ENCODE measurements at places on chromosomes 16 and 17.

- no peak for DNase-seq
Measured at GRCh38 chr16:50657241-50657640, 23.9 kb downstream of the SNX20 start.

DNA sequence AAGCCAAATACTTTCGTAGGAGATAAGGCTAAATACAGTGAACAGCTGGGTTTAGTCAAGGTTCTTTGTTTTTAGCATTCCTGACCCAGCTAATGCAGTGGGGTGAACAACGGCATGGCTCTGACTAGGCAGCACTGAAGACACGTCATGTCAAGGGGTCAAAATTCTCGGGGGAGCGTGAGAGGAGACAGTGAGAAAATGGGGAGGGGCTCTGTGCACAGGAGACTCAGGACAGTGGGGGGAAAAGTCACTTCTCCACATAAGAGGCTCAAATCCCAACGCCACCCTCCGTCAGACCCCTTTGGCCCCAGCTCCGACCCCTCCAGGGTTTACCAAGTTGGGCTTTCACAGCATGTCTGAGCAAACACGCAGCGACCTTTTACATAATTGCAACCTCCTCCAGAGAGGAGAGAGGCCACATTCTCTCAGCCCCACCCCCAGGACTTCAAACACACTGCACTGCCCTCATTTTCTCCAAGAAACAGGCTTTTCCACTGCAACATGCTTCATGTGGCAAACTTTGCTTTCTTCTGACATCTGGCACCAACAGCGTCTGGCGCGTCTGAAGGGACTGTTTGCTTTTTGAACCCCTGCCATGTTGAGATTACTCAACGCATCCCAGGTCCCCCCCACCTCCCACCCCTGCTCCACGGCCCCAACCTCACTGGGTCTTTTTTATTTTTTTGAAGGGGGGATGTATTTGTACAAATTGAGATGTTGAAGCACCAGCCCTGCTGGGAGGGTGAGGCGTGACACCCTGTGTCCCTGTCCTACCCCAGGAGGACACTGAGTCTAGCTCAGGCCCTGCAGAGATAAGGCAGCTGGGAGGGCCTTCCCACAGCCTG is 30.0 kb downstream of the AXIN2 start:
- peak; percentile 55 for DNase-seq

- DNase-seq: peak; percentile 99
Measured at GRCh38 chr17:81683584-81684441, at the start of the genes ARL16 and HGS. ARL16 (minus strand) TSS chr17:81683797; CDS start chr17:81683753, 44 bp downstream. HGS (plus strand) TSS chr17:81684011; CDS start chr17:81684067, 56 bp downstream.

- no peak for DNase-seq
Measured at GRCh38 chr17:48630009-48630924, 4.1 kb upstream of the HOXB9 start.

GRCh38 chr16:87463722-87464690 is 28.8 kb downstream of the ZCCHC14 start:
- peak; percentile 31 for DNase-seq

GRCh38 chr17:78645421-78646295 is 68.5 kb upstream of the DNAH17 start:
- DNase-seq: peak; percentile 74

DNA sequence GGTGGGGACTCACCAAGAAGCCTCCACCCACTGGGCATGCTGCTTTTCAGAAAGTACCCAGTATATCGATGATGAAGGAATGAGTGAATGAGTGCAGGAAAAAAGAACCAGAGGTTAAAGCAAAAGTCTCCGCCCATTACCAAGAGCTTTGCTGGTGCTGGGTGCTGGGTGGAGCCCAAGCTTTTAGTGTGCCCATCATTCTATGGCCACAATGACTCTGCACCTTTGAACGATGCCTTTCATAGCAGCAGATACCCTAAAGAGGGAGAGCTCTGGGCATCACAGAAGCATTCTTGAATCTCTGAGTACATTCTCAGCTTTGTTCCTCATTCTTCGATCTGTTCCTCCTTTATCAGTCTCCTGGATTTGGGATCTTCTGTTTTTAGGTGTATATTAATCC is 450.7 kb upstream of the CCL2 start:
- no peak for DNase-seq

GRCh38 chr16:30762991-30763725 is 1.0 kb downstream of the RNF40 start:
- DNase-seq: no peak

GRCh38 chr16:87653234-87653633 is 50.9 kb downstream of the JPH3 start:
- DNase-seq: no peak

- DNase-seq: no peak
Measured at GRCh38 chr16:81987121-81987520, 24.1 kb downstream of the SDR42E1 start.

GRCh38 chr16:13835387-13835786 is 84.6 kb upstream of the ERCC4 start:
- no peak for DNase-seq

GRCh38 chr17:77456951-77457548 is 316.3 kb downstream of the SEC14L1 start:
- DNase-seq: no peak

- DNase-seq: no peak
Measured at GRCh38 chr17:70608193-70608592, 438.9 kb downstream of the KCNJ2 start.

DNA sequence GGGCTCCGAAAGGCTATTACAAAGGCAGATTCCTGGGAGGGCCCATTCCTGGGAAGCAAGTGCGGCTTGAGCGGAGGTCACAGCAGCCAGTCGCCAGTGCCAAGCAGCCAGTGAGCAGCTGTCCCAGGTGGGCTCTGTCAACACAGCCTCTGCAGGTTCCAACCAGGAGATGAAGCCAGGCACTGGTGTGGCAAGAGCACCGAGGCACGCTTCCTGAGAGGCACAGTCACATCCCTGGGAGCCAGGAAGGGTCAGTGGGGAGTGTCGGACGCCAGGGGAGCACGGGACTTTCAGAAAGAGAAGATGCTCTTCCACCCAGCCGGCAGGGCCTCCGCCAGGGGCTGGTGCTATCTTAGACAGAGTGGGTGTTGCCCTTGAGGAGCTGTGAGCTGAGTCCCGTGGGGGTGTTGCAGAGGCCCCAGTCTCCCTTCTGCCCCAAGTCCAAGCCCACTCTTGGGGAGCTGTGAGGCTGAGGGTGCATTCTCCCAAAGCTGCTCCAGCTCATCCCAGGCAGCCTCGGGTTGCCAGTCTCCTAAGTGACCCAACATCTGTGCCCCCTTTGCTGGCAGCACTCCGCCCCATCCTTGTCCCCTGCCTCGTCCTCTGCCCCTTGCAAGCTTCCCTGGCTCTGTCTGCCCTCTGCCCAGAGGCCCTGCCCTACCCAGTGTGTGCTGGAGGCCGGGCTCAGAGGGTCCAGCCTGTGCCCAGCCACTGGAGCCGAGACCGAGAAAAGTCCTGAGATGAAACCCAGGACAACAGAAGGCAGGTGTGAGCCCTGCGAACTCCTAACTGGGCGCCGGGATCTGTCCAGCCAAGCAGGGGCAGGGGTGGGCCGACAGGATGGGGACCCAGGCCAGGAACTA is 6.6 kb downstream of the UBALD1 start:
- no peak for DNase-seq

GRCh38 chr16:7315813-7316212 is 16.8 kb upstream of the RBFOX1 start:
- no peak for DNase-seq

GRCh38 chr16:57475711-57476339 is 10.5 kb downstream of the DOK4 start:
- DNase-seq: no peak

DNA sequence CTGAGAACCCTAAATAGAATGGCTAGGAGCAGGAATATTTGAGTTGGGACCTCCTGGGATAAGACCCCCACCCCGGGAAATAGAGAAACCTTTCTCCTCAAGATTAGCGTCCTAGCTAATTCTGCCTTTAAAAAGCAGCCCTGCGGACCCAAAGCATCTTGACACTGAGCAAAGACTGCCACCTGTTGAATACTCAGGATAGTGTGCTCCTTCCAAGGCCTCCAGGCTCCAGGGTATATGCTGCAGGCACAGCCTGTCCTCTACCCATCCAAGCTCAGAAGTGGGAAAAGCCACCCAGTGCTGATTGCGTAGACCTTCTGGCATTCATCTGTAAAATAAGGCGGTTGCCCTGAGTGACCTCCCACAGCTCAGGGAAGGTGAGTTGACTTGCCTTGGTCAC is 456.2 kb upstream of the DYNLRB2 start:
- DNase-seq: peak; percentile 63

DNA sequence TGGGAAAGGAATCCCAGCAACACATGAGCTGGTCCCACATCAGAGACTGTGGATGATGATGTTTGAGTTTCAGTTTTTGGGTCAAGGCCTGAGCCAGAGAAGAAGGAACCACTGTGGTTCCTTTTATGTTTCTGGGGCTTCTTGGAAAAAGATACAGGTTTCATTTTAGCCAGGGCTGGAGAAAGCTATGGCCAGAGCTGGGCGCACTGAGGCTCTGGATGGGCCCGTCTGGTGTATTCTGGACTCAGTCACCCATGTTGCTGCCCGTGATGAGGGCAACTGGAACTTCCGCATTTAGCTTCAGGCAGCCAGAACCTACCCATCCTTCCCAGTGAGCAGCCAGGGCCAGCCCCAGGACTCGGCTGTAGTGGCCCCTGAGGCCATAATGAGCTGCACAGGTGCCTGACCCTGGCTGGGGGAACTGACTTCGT is 15.0 kb upstream of the PITPNA start:
- no peak for DNase-seq

GRCh38 chr17:79613195-79613772 is 2.4 kb upstream of the RBFOX3 start:
- DNase-seq: no peak

GRCh38 chr17:56593086-56593645 is 333 bp upstream of the NOG start:
- no peak for DNase-seq

- DNase-seq: no peak
Measured at GRCh38 chr17:29573558-29573869, 5.0 kb downstream of the TP53I13 start.

- DNase-seq: no peak
Measured at GRCh38 chr17:70353408-70354092, 184.2 kb downstream of the KCNJ2 start.

- DNase-seq: peak; percentile 58
Measured at GRCh38 chr16:50372611-50373344, 4.0 kb upstream of the BRD7 start.

DNA sequence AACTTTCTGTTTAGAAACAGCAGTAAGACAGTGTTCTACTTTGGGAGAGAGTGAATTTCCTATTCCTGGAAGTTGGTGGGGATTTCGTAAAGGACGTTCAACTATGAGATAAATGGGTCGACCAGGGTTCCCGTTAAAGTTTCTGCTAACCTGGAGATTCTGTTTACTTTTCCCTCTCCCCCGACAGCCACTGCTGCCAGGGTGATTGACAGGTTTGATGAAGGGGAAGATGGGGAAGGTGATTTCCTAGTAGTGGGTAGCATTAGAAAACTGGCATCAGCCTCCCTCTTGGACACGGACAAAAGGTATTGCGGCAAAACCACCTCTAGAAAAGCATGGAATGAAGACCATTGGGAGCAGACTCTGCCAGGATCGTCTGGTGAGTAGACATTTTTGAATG is 1.3 kb downstream of the AATF start:
- DNase-seq: no peak

DNA sequence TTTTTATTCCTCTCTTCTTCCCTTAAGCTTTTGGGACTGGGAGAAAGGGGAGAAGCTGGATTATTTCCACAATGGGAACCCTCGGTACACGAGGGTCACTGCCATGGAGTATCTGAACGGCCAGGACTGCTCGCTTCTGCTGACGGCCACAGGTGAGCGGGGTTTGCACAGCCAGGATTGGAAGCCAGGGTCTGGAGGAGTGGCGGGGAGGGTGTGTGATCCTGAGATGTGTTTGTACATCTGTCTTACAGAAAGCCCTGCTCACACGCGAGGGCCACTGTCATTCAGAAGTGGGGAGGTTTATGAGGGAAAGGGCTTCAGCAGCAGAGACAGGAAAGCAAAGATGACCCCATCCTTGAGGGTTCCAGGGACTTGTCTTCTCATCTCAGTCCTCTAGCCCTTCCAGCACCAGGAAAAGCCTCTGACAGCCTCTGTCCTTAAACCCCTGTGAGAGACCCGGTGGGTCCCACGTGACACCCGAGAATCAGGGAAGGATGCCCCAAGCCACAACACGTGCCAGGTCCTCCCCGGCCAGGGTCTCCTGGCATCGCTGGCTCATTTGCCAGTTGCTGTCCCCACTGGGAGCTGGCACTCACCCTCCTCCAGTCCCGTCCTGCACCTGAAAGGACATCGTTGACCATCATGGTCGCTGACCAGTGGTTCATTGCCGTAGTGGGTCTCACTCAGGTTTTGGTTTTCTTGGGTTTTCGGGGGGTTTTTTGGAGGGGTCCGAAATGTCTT is 44.3 kb upstream of the CHMP6 start:
- no peak for DNase-seq

GRCh38 chr17:17469996-17470395 is 6.8 kb upstream of the MED9 start:
- DNase-seq: no peak

GRCh38 chr17:44312396-44313104 is 4.1 kb downstream of the RUNDC3A start:
- no peak for DNase-seq
